Daoy (cell line): ENCODE measurements at places on chromosomes 2 and 18. TPM values are rescaled to one million over a fixed set of nuclear protein-coding genes. Genes with fewer than 3 reads are reported as not detected.
A peak's percentile ranks its signal among the peaks of the same experiment; 100 is the strongest.

Gene DUSP2
- total RNA-seq = 21.1 and 24.4 TPM in 2 replicates

Gene NPHP1
- 4.8 and 7.5 TPM in 2 replicates for total RNA-seq

Gene SATB2
- total RNA-seq = 8.2 and 11.5 TPM in 2 replicates

Gene RAD51AP2
- not detected in 2 replicates for total RNA-seq

Gene TMEM163
- 0.09 and 0.34 TPM in 2 replicates for total RNA-seq

Gene PLEKHA3
- 7.9 and 11.7 TPM in 2 replicates for total RNA-seq

DNA sequence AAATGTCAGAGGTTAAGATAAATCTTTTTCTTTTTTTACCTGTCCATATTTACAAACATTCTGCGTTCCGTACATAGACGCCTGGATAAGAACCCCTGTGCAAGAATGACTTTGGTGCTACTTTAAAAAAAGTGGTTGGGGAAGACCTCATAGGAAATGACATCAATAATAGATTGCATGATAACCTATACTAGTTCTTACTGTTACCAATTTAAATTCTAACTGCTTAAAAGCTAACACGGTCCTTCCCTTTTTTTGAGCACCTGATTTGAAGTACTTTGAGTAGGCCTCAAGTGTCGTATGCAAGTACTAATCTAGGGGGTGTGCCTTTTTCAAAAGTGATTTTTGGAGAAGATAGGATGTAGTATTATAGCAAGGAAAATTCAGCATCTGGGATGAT, 2.1 kb downstream of the SLC39A10 start:
- no peak for DNase-seq

DNA sequence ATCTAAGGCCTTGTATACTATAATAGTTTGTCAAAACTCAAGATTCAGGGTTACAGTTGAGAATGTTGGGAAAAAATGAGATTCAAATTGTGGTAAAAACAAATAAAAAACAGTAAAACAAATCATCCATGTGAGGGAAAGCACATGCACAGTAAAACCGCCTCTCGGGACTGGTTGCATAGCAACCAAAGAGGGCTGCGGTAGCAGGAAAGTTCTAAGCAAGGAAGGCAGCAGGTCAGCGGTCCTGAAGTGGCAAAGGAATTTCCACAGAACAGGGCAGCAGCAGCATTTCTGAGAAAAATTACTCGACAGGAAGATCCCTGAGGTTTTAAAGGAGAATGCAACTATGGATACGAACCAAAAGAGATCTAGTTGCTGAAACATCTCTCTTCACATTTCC, 93.7 kb downstream of the DYNAP start:
- DNase-seq = peak; percentile 37

- DNase-seq = no peak
Measured at GRCh38 chr18:48033790-48034650, 103.6 kb upstream of the SMAD2 start.

DNA sequence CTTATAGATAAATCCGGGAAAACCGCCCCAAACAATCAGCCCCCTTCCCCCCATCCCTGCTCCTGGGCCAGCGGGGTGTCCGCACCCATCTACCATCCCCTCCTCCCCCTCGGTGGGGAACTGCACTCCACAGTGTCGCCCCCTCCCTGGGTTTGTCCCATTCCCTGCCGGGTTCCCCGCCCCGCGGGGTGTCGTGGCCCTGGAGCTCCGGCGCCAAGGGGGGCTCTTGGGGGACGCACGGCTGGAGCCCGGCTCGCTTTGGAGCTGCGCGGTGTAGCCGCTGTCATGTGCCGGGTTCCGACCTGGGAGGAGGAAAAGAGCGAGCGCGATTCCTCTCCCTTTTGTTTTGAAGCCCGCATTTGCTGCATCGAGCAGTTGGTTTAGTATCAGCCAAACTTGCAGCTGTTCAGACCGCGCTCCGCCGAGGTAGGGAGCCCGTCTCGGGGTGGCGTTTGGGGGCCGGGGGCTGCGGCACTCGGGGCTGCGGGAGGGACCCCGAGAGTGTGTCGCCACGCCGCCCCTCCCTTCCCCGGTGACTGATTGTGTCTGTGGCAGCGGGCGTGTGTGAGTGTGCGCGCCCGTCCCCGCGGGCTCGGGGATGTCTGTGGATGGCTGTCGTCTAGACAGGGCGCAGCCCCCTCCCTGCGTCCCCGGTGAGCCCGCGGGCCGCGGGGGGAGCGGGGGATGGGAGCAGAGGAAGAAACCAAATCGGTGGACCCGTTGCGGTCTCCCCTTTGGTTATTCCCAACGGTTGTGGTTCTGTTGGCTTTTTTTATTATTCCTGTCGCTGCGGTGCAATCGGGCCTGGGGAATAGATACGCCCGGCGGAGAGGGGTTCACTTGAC, 797 bp downstream of the CTIF start:
- peak; percentile 68 for DNase-seq

- DNase-seq = peak; percentile 15
Measured at GRCh38 chr18:47595831-47596501, 334.5 kb downstream of the SMAD2 start.

GRCh38 chr2:12486205-12487118, 230.3 kb upstream of the TRIB2 start:
- DNase-seq = peak; percentile 45

GRCh38 chr18:35042389-35043071, 1.3 kb downstream of the MAPRE2 start:
- no peak for DNase-seq

- DNase-seq = no peak
Measured at GRCh38 chr18:25799231-25799630, 291.2 kb downstream of the SS18 start.

DNA sequence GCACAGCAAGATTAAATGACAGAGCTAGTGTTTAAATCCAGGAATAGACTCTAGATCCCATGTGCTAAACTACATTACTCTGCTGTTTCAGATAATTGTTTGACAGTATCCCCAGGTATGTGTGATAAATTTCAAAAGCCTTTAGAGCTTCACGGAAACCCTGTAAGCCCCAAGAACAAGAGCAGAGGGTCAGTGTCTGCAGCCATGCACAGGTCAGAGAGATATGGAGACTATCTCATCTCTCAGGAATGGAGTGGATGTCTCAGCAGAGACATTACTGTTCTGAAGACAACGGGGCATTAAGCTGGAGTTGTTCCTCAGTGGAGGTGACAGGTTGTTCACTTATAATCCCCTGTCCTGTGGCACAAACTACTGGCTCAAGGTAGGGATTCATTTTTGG, 139.1 kb upstream of the FOSL2 start:
- DNase-seq = no peak

DNA sequence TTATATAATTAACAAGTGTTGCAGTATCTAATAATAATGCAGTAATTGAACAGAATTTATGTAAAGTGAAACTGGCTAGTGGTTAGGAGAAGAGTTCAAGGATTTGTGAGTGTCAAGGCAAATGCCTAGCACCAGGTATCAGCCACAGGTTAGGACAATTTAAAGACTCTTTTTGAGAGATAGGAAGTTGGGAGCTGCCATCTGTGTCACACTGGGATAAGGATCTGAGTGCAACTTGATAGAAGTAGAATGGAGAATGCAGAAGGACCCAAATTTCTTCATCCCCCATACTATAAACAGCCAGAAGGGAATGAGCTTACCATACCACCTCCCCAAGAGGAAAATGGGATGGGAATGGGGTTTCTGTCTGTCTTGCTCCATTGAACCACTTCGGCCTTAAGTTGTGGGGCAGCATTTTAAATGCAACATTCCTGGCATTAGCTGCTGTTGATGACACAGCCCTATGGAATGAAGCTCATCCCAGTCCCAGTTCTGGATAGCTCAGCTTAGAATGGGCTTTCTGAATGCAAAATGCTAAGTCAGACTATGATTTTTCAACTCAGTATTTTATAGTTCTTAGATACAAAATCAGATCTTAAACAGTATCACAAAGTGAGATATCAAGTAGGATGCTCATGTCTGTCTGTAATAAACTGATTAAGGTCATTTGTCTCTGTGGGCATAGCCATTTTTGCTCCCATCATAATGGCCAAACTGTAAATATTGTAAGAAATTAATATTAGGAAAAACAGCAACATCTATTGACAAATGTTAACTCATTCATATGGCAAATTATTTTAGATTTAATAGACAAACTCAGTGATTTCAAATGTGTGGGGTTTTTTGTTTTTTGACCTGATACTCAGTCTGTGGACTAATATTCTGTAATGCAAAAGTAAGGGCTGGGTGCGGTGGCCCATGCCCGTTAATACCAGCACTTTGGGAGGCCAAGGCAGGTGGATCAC, 44.0 kb downstream of the GPR155 start:
- DNase-seq = peak; percentile 66

DNA sequence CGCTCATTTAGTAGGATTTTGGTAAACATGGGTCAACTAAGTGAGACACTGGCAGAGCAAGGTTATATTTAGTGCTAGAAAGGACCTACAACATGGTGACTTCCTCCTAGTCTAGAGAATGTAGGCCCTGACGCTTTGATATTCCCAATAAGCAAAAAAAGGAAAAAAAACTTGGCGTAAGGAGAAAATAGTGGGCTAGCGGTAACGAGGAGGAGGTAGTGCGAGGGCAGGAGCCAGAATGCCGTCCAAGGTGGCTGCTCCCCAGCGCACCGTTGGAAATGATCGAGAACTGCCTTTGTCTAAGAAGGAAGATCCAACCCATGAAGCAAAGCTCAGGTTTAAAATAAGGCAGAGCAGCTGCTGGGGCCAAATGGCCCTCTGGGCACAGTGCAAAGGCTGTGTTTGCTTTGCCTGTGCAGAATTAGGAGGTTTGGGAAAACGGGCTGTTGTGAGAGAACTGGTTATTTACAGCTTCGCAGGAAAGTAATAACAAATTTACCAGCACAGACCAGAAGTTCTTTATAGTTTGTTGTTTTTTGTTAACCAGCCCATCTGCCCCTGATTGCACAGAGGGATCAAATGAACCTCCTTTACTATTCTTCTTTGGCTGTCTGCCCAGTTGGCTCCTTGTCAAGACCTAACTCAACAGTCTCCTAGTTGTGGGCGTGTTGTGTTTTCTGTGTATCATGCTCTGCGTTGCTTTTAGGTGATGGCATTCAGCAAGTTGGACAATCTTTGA, 86.6 kb downstream of the ITGB1BP1 start:
- DNase-seq = peak; percentile 85

DNA sequence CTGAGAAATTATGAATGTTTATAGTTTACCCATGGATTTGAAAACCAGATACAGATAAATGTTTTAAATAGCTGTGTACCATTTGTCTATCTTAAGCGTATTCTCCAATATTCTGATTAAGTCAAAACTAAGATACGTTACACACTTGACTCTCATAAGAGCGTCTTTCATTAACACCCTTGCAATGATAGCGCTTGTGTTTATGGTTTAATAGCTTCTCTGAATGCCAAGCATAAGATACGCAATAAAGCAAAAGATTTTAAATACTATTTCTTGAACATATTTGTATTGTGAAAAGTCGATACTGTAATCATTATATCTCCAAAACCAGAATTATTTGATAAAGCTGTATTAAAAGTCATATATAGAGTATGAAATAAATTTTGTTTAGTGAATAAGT, 3.0 kb downstream of the CALCRL start:
- DNase-seq = no peak

GRCh38 chr18:13635046-13635445, 91.3 kb downstream of the FAM210A start:
- DNase-seq = no peak

- no peak for DNase-seq
Measured at GRCh38 chr2:136139631-136140030, 21.7 kb upstream of the CXCR4 start.

GRCh38 chr2:186903216-186903615, 54.2 kb upstream of the ZSWIM2 start:
- no peak for DNase-seq

GRCh38 chr18:68035774-68036522, 519.4 kb upstream of the DSEL start:
- no peak for DNase-seq

GRCh38 chr18:24731981-24732380, 271.5 kb downstream of the HRH4 start:
- peak; percentile 23 for DNase-seq

DNA sequence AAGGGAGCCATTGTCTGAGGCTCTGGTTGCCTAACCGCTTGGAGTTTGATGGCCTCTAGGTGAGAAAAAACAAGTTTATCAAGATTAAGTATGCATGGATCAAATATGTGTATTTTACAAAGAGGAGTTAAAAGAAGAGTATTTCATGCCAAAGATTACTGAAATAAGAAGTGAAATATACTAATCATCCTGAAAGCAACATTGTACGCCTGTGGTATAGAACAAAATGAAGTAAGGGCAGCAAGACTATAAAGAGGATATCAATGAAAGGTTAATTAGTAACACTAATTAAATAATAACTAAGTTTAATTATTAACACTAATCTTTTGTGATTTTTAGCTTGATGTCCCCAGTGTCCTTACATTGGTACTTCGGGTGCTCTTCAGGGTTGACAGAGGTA, 276.7 kb downstream of the CALCRL start:
- no peak for DNase-seq
